Activated naive CD8-positive, alpha-beta T cell treated with anti-CD3 and anti-CD28 coated beads for 36 hours (primary cell): ENCODE measurements at places on chromosomes 11 and 22. TPM values are rescaled to one million over a fixed set of nuclear protein-coding genes. Genes with fewer than 3 reads are reported as not detected.

DNA sequence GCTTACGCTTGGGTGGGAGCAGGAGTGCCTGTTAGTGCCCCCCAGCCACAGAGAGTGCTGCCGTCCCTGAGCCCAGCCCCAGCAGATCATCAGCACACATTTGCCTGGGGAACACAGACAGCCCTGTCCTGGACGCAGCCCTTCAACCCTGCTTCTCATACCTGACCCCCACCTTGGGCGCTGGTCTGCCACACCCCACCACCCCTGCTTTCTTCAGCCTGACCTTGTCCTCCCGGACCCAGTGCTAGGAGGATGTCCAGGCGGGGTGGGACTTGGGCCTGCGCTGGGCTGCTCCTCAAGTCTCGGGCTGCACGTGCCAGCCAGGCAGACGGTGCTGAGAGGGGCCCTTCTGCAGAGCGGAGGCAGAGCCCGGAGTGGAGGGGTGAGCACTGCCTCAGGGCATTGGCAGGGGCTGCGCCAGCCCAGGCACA, 119.2 kb downstream of the KCNQ1OT1 start:
- DNase-seq, result no peak

DNA sequence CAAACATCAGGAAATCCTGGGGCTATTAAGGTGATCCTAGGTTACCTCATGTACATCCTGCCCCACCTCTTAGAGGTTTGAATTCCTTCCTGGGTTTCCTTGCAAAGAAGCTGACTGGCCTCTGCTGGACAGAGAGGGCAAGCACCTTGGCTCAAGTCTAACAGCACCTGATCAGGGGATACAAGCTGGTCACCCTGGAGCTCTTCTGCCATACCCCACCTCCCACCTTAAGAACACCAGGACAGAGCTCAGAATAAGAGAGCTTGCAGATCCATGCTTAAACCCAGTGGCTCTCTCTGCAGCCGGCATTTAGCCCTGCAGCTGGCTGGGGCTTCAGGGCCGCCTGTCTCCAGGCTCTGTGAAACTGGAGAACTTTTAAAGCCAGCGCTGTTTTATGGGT, 386.6 kb upstream of the NARS2 start:
- no peak for DNase-seq

Gene HOATZ
- total RNA-seq, result not detected

DNA sequence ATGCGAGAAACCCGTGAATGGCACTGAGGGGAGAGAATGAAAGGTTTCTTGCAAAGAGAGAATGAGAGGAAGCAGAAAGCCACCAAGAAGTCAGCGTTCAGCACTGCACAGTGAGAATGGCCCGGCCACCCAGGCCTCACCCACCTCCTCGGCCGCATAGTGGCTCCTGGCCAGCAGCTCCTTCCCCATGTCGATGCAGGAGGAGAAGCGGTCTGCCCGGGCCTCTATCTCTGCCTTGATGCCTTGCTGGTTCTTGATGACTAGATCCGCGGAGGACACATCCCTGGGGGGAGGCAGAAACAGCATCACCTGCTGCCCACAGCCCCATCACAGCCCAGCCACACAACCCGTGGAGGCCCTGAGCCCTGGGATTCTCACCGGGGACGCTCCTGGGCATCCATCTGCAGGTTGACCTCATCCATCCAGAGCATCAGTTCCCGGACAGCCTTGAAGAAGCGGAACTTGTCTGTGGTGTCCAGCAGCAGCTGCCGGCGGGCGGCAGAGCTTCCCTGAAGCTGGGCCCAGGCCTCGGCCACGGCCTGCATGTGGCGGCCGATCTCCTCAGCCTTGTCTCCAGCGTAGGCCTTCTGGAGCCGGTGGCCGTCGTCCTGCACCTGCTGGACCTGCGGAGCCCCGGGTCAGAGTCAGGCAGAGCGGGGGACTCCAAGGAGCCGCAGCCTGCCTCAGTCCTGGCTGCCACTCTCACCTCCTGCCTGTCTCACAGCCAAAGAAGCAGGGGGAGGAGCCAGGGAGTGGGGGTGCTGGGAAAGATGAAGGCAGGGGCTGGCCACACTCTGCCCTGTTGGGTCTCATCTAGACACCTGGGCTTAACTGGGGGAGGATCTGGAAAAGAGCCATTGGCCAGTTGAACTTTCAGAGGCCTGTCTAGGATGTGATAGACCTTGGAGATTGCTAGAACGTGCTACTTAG, 12.2 kb upstream of the RBM4B start:
- no peak for DNase-seq

Gene UBQLN3
- not detected for total RNA-seq

Gene OR10A2
- not detected for total RNA-seq

DNA sequence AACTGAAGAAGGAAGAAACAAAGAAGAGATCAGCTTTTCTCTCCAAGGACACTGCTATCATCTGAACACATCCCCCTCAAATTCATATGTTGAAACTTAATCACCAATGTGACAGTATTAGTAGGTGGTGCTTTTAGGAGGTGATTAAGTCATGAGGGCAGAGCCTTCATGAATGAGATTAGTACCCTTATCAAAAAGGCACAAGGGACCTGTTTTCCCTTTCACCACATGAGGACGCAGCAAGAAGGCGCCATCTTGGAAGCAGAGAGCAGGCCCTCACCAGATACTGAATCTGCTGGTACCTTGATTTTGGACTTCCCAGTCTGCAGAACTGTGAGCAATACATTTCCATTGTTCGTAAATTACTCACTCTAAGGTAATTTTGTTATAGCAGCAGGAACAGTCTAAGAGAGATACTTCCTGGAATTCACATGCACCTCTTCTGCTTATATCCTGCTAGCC, 20.9 kb upstream of the CREB3L1 start:
- no peak for DNase-seq

Gene OR5AR1
- total RNA-seq, result not detected

Gene TM7SF2
- total RNA-seq, result 14.7 TPM
